ENCODE measurements at places on chromosomes 6 and 20.

GRCh38 chr20:62955519-62956386 is 3.2 kb downstream of the SLC17A9 start:
- DNase-seq: no peak

DNA sequence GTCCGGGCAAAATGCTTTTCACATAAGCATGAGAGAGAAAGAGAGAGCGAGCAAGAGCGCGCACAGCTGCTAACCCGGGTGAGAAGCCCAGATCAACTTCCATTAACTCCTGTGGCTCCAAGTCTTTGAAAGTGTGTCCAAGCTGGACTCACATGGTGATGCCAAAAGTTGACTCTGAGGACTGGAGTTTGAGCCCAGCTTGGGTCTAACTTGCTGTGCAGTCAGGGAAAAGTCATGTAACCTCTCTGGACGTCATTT is 357.2 kb upstream of the SULF2 start:
- DNase-seq: no peak

GRCh38 chr6:19536838-19537237 is 300.3 kb upstream of the ID4 start:
- no peak for DNase-seq

- no peak for DNase-seq
These were observed 25.3 kb downstream of the MDFI start for GRCh38 chr6:41663568-41663967.

GRCh38 chr6:166512567-166512966 is 73.9 kb downstream of the RAMACL start:
- DNase-seq: no peak

DNA sequence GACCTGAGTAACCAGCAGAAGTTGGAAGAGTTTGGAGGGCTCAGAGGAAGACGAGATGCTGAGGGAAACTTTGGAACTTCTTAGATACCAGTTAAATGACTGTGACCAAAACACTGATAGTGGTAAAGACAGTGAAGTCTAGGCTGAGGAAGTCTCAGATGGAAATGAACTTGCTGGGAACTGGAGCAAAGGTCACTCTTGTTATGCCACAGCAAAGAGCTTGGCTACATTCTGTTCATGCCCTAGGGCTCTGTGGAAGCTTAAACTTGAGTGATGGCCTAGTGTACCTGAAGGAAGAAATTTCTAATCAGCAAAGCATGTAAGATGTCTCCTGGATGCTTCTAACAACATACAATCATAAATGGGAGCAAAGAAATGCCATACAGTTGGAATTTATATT is 24.7 kb downstream of the WDR27 start:
- no peak for DNase-seq

DNA sequence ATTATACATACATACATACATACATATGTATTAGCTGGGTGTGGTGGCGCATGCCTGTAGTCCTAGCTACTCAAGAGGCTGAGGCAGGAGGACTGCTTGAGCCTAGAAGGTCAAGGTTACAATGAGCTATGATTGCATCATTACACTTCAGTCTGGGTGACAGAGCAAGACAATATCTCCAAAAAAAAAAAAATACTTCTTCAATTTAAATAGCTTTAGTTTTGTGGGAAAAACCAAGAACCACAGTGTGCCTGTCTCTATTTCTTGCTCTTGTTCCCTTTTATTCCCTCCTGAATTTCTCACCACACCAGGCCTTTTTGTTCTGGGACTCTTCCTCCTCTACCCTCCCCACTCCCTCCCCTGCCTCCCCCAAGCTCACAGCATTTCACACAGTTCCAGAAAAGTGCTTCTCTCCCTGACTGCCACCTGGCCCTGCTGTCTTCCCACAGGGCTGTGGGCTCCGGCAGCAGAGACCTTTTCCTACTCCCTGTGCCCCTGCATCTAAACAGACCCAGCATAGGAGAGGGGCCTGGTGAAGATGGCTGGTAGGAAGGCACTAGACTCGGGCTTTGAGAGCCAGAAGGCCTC is 1.3 kb downstream of the C20orf203 start:
- DNase-seq: peak; percentile 31

DNA sequence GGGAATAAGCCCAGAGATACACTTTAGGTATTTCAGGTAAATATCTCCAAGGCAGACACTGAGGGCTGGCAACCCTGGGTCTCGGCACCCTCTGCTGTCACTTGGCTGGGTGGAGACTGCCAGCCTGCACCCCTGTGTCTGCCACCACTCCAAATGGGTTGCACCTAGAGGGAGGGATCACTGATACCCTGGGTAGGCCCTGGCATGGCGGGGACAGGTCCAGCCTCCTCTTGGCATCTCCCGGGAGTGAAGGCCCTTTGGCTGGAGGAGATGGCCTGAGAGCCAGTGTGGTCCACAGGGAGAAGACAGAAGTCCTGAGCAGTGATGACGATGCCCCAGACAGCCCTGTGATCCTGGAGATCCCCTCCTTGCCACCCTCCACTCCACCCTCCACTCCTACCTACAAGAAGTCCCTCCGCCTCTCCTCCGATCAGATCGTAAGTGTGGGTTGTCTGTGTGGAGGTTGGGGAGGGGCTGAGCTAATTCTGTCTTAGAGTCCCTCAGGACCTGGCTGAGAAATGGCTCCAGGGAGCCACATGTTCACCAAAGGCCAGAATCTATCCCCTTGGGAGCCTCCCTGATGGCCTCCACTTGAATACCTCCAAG is 10.9 kb downstream of the EMILIN3 start:
- DNase-seq: no peak

GRCh38 chr6:128704601-128705000 is 178.3 kb upstream of the LAMA2 start:
- DNase-seq: no peak

Measured in pons (tissue), 1 donor.